ENCODE measurements at places on chromosomes 11 and 22.

- no peak for DNase-seq
These were observed 8.8 kb downstream of the HOATZ start for GRCh38 chr11:111523343-111523742.

DNA sequence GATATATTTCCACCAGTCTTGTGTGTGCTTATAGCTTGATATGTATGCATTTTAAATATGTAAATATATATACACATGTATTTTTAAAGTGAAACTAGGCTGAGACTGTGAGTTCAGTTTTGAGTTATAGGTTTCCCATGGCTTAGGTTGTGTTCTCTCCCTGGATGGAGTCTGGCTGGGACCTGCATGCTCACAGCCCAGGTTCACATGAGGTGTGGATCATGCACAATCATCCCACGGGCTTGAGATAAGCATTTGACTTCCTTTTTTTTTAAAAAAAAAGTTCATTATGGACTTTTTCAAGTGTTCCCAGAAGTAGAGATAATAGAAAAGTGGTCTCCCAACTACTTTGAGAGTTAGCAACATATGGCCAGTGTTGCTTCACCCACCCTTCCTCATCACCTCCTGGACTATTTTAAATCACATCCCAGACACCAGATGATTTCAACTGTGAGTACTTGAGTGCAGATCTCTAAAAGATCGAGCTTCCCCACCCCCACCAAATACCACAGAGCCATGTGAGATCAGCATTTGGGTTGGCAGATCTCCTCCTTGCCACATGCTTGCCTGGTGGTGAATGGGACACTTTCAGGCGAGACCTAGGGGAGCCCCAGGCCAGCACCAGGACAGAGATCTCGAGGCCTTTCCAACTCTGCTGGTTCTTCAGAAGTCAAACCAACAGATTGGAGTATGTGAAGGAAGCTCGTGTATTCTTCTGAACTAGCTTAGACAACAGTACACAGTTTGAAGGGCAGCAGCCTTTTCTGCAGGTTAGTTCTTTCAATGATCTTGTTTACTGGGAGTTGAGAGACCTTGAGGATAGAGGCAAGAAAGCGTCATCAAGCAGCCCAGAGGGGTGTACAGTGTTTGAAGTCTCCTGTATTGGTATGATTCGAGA is 15.9 kb downstream of the MED15 start:
- no peak for DNase-seq

GRCh38 chr11:1346669-1347390 is 37.4 kb upstream of the TOLLIP start:
- DNase-seq: no peak

GRCh38 chr11:30914143-30914762 is 328.1 kb upstream of the MPPED2 start:
- no peak for DNase-seq

GRCh38 chr11:65997286-65997685 is 4.7 kb downstream of the EIF1AD start:
- no peak for DNase-seq
